CD14-positive monocyte (primary cell): ENCODE measurements at places on chromosomes 7 and 10. TPM values are rescaled to one million over a fixed set of nuclear protein-coding genes. Genes with fewer than 3 reads are reported as not detected.

Gene PAPOLB
- polyA plus RNA-seq: not detected in 2 replicates

Gene RGS10
- polyA plus RNA-seq: 87.2 TPM

Gene TACC2
- polyA plus RNA-seq: 0.03 TPM in 1 of 2 replicates, not detected in the other

Gene C10orf53
- polyA plus RNA-seq: not detected

Gene C10orf71
- polyA plus RNA-seq: not detected

Gene MYL10
- polyA plus RNA-seq: not detected

DNA sequence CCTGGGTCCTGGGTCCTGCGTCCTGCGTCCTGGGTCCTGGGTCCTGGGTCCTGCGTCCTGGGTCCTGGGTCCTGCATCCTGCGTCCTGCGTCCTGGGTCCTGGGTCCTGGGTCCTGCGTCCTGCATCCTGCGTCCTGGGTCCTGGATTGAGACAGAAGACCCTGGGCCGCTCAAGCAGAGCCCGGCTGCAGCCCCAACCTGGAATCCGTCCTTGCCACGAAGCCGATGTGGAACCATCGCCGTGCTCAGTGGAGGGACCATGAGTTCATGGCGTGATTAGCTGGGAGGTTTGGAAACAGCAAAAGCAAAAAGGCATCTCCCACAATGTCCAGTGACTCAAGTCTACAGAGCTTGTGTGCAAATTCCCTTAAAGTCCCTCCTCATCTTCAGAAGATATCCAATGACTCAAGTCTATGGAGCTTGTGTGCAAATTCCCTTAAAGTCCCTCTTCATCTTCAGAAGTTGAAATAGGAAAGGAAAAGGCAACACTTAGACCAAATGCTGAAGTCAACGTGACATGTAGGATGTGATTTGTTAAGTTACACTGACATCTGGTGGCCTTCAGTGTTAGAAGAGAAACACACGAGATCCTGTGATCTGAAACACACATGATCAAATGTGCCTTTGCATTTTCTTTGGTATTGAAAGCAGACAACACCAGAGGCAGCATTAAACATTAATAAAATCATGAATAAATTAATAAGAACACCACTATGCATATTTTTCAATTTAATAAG lies 179.9 kb downstream of the PTPRN2 start:
- no peak for DNase-seq

DNA sequence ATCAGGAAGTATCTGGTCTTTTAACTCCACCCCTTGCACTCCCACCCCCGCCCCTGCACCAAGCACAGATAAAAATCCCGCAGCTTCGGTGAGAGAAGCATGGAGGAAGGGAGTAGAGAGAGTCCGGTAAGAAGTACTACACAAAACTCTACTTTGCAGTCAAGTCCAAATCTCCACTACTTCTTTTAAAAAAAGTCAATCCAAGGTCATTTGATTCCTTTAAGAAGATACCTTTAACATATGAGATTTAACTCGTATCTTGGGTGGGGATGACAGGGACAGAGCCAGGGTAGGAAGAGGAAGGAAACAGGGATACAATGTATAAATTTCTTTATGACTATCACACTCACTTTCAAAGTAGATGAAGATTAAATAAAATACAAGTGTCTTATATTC lies 132.1 kb downstream of the NRBF2 start:
- peak; percentile 48 for DNase-seq

GRCh38 chr7:135801045-135801693 lies 52.6 kb upstream of the FAM180A start:
- peak; percentile 24 for DNase-seq

DNA sequence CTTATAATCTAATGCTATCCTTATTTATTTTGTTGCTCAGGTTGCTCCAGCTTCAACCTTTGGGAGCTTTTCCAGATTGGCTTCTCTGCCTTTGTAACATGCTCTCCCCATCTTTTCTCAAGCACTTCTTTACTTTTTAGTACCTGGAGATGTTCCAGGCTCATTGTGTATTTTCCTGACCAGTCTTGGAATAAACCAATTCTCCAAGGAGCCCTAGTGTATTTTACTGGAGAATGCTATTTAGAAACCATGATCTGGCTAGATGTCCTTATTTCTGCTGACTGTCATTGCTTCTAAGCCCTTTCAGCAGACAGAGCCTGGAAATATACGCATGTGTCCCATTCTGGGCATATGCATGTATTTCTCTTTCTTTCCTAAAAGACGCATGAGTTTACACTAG lies 95.7 kb downstream of the EMX2 start:
- no peak for DNase-seq

DNA sequence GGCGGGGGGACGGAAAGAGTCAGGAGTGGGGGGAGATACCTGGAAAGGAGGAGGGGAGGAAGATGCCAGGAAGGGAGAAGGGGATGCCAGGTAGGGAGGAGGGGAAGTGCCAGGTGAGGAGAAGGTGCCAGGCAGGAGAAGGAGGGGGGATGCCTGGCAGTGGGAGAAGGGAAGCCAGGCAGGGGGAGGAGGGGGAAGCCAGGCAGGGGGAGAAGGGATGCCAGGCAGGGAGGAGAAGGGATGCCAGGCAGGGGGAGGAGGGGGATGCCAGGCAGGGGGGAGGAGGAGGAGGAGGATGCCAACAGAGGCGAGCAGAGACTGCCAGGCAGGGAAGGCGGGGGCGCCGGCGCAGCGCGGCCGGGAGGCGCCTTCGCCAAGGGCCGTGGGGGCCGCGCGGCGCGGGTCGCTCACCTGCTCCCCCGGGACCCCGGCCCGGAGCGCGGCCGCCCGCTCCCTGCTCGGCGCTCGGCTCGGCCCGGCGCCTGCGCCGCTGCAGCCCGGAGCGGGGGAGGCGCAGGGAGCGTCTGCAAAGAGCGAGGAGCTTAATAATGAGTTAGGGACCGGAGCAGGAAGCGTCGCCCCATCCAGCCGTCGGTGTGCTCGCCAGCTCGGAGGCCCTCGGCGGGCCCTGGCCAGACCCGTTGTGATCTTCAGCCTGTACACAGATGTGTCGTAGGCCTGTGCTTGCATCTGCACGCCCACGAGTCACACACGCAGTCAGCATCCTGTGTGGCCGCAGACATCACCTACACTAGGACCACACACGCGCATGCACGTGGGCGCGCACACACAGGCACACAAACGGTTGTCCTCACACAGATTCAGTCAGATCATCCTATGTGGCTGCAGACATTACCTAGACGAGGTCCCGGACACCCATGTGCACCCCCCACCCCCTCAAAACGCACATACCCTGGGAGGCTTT lies 28.4 kb upstream of the SMARCD3 start:
- peak; percentile 47 for DNase-seq

DNA sequence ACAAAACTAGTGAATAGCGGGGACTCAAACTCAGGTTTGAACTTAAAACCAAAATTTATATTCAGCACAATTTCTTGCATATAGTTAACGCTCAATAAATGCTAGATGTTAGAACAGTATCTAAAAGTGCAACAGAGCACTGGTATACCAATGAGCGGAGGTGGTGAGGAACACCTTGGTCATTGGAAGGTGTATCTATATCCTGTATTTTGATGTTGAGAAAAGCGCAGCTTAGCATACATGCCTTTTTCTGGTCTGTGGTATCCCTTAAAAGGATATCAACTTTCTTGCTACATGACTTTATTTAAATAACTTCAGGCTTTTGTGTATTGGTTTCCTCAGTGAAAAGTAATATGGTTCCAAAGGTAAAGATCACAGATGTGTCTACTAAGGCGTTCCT lies 33.3 kb upstream of the DNAJB12 start:
- DNase-seq: no peak

DNA sequence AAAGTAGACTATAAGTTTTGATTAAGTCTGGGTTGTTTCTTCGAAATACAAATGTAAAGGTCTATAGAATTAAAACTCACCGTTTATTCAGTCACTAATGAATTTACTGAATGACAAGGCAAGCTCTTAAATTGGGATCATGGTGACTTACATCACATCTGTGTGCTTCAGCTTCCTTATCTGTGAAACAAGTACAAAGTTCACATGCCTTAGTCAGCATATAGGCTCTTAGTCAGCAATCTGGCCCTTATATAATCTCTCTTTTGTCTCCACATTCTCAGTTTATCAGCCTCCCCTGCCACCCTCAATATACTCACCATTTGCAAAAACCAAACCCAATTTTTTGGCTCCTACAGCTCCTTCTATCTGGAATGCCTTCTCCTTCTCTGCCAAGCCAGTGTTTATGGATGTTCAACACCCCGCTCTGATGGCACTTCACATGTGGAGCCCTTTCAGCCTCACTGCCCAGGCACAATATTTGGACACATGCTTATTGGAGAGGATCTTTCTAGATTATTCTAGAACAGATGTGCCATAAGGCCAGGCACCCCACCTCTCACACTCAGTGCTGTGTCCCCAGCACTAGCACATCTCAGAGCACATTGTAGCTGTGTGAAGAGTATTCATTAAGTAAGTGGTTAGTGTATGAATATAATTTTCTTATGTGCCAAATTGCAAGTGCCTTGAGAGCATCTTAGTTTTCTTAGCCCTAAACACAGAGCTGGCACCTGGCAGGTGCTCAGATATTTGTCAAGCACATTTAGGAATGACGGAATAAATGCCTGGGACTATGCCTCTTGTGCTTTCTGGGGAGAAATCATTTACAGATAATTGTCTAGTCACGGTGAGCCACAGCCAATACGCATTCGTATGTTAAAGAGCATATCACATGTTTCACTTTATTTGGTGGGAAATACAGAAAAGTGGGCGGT lies 9.8 kb upstream of the LAMB1 start:
- no peak for DNase-seq
